ENCODE measurements at places on chromosomes 3 and 15.

DNA sequence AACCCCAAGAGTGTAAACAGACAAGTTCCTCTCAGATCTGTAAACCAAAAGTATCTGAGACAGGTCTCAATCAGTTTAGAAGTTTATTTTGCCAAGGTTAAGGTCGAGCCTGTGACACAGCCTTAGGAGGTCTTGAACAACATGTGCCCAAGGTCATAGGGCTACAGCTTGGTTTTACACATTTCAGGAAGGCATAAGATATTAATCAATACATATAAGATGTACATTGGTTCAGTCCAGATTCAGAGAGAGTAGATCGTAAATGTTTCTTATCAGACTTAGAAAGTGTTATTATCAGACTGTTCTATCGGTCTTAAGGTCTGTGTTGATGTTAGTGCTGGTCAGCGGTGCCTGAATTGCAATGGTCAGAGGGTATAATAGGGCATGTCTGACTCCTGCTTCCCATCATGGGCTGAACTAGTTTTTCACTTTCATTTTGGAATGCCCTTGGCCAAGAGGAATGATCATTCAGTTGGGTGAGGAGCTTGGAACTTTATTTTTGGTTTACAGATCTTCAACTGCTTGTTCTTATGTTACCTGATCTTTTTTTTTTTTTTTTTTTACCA is 27.0 kb upstream of the MFGE8 start:
- no peak for DNase-seq

- DNase-seq: no peak
These were observed 83.3 kb upstream of the SLITRK3 start for GRCh38 chr3:165279471-165279870.

GRCh38 chr15:82919231-82919886 is 33.2 kb downstream of the HOMER2 start:
- DNase-seq: no peak

GRCh38 chr3:23071758-23072157 is 131.4 kb upstream of the UBE2E2 start:
- no peak for DNase-seq

GRCh38 chr15:101451266-101451799 is 38.2 kb downstream of the PCSK6 start:
- DNase-seq: no peak

DNA sequence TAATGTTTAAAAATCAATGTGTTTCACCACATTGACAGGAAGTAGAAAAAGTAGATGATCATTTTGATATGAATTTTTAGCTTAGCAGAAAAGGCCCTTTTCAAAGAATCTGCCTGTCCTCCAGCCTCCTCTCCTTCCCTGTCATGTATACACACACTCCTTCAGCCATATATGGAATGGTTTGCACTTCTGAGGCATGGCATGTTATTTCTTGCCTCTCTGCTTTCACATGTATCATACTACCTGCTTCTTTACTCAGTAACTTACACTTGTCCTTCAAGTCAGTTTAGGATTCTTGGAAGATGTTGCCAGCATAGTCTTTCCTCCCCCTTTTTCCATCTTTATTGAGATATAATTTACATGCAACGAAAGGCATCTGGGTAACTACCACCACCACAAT is 79.0 kb downstream of the REC114 start:
- no peak for DNase-seq

DNA sequence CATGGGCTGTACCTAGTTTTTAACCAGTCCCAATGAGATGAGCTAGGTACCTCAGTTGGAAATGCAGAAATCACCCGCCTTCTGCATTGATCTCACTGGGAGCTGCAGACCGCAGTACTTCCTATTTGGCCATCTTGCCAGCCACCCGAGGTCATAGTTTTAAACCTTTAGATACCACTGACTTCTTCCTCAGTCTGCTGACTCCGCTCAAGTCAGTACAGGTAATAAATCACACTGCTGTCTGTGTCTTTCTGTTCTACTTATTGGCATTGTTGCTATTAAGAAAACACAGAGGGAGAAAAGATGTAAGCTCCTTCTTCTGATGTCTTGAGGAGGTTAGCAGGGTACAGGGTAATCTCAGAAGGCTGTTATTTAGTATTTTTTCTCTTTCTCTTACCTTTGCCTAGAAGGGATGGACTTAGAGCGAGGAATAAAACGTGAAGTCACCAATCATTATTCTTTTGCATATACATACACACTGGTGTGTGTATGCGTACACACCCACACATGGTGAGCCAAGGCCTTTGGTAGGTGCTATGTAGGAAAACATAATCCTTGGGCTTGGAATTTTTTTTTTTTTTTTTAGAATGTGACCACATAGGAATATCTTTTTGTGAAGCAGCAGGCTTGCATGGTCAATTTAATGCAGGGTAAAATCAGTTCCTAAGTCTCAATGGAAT is 197.2 kb downstream of the EDEM1 start:
- DNase-seq: no peak

DNA sequence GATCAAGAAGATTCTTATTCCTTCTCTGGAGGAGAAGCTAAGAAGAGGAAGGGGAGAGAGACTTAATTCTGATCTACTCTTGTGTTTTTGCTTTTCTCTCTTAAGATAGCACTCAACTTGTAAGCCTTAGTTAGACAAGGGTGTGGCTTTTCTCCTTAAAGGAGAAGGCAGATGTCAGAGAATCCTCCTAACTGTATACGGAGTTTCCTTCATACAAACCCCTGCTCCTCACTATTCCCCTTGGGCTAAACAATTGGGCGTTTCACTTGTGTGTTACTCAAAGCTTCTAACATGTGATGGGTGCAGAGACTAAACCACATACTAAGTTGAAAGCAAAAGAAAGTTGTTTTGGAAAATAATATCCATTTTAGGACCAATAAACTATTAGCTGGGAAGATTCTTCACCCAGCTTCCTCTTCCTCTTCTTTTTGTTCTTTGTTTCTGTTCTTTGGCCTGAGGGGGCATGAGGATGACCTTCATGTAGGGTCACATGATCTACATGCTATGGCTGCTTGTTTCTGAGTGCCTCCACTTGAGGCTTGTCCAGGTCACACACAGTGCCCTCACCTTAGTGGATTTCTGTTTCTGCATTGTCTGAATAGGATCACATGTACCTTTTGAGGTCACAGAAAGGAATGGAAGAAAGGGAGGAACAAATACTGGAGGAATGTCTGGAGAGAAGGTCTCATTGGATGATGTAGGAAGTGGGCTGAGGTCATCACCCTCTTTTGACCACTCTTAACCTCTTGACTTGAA is 14.6 kb downstream of the SPINK8 start:
- DNase-seq: no peak

DNA sequence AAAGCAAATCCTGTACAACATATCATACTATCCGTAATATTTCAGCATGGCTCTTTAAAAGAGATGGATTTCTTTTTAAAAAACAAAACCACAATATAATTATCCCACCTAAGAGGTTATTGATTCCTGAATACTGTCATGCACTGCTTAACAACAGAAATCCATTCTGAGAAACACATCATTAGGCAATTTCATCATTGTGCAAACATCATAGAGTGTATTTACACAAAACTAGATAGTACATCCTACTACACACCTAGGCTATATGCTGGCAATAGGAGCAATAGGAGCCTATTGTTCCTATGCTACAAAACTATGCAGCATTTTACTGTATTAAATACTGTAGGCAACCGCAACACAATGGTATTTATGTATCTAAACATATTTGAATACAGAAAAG is 242.0 kb downstream of the NEK10 start:
- no peak for DNase-seq

DNA sequence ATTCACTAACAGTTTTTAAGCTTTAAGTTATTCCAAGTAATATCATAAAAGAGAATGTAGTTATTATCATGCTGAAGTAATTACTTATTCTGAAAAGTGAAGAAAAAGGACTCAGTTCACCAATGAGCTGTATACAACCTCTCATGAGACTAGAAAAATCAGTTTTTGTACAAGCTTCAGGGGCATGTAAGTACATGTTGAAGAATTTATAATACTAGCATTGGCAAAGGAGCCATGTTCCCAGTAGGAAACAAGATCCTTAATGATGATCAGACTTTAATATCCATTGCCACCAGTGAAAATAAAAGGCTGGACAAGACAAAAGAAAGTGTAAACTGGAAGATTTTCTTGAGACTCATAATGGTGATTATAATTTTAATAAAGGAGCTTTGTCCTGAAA is 532.8 kb downstream of the PLOD2 start:
- no peak for DNase-seq

GRCh38 chr3:66494959-66495667 is 5.7 kb downstream of the LRIG1 start:
- DNase-seq: no peak

DNA sequence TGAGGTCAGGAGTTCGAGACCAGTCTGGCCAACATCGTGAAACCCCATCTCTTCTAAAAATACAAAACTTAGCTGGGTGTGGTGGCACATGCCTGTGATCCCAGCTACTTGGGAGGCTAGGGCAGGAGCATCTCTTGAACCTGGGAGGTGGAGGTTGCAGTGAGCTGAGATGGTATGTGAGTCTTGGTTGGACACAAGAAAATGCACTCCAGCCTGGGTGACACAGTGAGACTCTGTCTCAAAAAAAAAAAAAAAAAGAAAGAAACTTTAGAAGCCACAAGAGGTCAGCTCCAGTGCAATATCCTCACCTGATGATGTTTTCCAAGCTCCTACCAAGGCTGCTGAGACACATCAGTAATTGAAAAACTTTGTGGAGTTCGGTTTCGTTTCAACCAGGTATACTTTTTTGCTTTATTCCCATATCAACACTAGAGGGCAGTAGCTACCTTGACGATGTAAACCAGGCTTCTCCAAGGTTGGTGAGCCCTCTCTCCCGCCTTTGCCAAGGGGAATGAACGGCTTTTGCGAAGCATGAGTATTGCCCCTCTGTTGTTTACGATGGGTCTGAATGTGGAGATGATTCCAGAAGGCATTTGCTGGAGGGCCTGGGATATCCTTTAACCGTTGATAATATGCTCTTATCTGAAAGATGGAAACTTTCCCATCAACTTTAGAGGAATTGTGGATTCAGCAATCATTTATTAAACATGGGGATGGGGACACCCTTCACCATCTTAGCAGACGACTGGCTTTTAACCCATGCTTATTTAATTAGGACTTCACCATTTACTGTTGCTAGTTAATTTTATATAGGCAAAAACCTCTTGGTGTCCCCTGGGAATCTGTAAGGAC is 202.8 kb downstream of the SV2B start:
- DNase-seq: peak; percentile 65

- DNase-seq: no peak
These were observed 1.1 kb upstream of the SUCLG2 start for GRCh38 chr3:67655364-67656121.

DNA sequence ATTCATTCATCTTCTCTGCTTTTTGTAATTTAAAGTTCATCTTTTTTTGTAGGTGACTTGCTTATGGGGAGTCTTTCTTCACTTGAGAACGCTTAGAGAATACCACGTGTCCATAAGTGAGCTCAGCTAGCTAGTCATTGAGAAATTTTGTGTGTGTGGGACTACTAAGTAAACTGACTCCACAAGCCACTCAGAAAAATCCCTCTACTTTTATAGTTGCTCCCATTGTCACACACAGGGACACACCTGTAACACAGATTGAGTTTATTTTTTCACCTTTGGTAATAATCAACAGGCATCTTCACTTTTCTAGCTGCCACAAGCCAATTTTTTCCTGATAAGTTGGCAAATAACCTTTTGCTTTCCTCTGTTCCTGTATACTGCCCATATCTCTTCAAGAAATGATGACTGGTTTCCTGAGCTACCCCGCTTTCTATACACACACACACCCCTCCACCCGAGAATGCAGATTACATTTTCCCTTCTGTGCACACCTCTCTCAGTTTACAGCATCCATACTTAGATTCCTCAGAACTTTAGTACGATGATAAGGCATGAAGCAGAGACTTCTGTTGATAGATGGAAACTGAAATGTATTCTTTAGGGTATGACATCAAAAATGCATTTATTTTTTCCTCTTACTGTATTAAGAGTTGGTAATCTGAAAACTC is 4.6 kb downstream of the TSC22D2 start:
- DNase-seq: no peak

- no peak for DNase-seq
These were observed 733.0 kb downstream of the ZPLD1 start for GRCh38 chr3:103167850-103168249.

GRCh38 chr3:183244981-183245476 is 8.0 kb upstream of the B3GNT5 start:
- no peak for DNase-seq

- DNase-seq: no peak
These were observed 32.1 kb upstream of the HEG1 start for GRCh38 chr3:125087768-125088391.

DNA sequence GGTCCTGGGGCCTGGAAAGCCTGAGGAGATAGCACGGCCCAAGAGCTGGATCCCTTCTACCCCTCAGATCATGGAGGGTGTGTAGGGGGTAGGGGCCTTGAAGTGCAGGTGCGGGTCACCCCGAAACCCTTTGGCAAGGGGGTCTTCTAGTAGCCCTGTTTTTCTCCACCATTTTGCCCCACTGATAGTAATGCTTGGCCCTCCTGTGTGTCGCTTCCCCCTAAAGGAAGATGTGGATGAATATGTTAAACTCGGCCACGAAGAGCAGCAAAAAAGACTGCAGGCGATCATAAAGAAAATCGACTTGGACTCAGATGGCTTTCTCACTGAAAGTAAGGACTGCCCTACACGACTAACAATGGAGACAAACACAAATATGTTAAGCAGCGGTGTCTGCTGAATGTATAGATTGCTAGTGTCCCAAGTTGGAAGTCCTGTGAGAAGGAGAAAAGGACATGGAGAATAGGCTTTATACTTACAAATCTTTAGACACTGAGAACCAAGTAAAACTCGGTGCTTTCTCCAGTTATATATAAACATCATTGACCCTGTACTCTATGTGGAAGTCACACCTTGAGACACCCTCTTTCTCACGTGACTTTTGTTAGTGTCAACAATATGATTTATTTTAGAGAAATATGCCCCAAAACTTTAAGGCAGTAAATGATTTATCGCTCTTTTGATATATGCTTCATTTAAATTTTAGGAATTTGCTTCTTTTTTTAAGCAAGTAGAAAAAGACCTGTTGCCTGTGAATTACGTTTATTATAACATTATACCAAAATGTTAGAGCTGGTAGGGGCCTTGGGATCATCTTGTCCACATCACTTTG is 802 bp downstream of the RCN2 start:
- DNase-seq: no peak

- no peak for DNase-seq
These were observed 48.5 kb upstream of the ICE2 start for GRCh38 chr15:60527456-60527855.

- DNase-seq: no peak
These were observed 7.6 kb upstream of the RTP4 start for GRCh38 chr3:187360596-187360995.

DNA sequence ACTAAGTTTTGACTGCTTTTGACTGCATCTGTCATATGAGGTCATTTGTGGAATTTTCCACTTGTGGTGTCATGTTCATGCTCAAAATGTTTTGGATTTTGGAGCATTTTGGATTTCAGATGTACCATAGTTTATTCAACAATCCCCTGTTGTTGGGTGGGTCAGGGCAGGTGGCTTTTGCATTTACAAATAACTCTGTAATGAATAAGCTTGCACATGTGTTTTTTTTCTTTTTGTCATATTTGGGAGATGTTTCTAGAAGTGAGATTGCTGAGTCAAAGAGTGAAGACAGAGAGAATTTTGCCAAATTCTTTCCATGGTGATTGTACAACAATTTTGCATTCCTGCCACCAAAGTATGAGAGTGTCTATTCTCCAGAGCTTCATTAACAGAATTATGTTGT is 62.4 kb upstream of the ADPGK start:
- DNase-seq: no peak

Data from HTR-8/SVneo (cell line).